Jurkat, Clone E6-1 (cell line): ENCODE measurements at places on chromosomes 6 and 20.
A peak's percentile ranks its signal among the peaks of the same experiment; 100 is the strongest.

- DNase-seq = no peak
Measured at GRCh38 chr20:48691523-48691922, 136.3 kb downstream of the PREX1 start.

DNA sequence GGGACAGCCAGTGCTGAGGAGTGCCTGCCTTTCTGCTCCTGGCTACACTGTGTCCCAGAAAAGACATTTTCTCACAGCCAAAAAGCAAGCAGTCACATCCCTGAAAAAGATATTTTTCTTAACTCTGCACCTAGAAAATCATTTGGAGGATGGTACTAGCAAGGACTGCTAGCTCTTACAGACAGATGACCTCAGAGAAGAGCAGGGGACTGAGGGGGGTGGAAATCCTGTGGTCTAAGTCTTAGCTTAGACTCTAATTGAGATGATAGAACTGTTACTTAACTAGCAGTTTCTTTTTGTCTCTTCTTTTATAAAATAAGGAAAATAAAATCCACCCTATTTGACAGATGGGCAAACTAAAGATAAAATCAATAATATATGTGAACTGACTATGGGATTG lies 152.8 kb downstream of the TMEM200A start:
- no peak for DNase-seq

DNA sequence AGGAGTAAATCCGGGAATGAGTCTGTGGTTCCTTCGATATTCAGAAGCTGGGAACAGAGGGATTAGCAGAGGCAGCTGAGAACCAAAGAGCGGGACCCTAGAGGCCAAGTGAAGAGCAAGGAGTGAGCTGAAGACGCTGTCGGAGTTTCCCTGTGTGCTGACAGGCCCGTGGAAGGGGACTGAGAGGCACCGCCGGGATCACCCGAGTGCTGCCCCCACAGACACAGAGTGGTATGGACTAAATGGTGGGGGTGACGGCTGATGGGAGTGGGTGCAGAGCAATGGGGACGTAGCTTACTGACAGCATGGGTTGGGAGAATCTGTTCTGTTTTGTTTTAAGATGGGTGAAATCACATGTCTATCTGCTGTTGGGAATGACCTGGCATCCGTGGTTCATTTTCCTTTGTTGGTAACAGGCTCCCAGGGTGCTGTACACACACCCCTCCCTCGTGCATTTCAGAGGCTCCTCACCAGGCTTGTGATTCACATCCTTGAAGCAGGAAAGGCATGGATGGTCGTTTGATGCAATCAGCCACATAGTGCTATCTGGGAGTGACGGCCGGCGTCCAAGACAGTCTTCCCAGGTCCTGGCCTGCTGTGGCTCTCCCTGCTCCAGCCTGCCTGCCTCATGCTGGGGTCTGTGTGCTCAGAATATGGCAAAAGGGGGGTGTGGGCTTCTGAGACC lies 97.4 kb downstream of the THBS2 start:
- no peak for DNase-seq

- DNase-seq = no peak
Measured at GRCh38 chr6:28988536-28989311, 16.4 kb downstream of the ZNF311 start.

- DNase-seq = no peak
Measured at GRCh38 chr6:104607501-104607900, 252.2 kb downstream of the HACE1 start.

DNA sequence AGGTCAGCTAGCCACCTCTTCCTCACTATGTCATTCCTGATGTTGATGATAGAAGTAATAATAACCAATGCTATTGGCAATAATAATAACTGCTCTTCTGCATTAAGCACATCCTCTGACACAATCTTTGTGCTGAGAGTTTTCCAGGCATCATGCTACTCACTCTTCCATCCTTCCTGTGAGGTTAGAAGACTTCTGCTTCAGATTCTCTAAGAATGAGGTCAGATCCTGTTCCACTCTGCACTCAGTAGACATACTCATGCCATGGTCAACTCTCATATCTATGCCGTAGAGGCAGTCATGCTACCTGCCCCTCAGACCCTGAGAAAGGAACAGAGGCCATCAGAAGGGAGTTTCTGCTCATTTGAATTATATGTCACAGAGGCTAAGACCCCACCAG lies 98.1 kb upstream of the TOP1 start:
- DNase-seq = peak; percentile 54

DNA sequence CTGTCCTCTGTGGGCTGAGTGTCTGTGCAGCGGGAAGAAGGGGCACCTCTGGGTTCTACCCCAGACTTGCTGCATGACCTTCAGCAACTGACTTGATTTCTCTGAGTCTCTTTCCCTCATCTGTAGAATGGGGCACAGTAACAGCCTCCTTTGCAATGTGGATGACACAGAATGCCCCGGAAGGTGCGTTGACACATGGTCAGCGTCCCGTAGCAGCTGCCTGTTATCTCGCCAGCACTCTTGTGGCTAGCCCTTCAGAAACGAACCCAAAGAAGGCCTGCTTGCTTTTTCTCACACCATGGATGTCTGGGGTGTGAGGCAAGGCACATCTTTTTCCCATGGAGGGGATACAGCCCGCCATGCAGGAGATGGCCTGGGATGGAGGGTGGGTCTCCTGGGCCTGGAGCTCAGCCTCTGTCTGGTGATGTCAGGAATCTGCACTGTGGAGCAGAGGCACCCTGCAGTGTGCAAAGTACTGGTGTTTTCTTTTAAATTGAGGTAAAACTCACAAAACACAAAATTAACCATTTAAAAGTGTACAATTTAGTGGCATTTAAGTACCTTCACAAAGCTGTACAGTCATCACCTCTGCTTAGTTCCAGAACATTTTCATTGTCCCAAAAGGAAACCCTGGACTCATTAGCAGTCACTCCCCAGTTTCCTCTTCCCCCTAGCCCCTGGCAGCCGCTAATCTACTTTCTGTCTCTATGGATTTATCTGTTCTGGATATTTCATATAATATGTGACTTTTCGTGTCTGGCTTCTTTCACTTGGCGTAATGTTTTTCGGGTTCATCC lies 59.8 kb upstream of the FAM83D start:
- DNase-seq = no peak

DNA sequence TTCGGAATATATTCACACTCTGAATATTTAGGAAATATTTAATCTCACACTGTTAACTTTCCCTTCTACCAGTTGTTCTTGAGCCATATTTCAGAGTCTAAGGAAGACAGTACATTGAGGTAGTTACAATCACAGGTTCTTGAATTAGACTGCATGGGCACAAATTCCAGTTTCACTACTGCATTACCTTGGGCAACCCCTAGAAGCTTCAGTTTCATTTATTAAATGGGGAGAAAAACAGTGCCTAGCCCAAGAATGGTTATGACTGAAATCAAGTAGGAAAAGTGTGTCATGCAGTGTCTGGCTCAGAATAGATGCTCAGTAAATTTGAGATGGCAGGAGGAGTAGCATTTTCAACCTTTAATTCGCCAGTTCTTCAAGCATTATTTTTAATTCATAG lies 124.5 kb upstream of the SAMD5 start:
- DNase-seq = no peak

DNA sequence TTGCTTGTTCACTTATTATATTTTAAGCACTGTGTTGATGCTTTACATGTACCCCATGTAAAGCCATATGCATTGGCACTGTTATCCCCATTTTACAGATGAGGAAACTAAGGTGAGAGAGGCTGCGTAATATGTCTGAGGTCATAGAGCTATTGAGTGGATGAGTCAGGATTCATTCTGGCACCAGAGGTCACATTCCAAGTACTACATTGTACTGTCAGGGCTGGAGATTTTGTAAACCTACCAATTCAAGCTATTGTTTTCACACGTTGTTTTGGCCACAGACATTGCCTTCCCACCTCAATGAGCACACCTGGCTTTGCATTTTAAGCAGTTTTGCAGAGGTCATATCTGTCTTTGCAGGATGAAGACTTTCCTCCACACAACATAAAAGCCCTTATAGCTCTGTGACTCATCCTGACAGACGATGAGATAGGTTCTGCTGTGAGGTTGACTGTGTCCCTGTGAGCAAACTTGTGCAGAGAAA lies 33.2 kb downstream of the ANKS1A start:
- DNase-seq = no peak

- no peak for DNase-seq
Measured at GRCh38 chr6:109182578-109182977, 87.3 kb downstream of the CEP57L1 start.

- no peak for DNase-seq
Measured at GRCh38 chr6:119333707-119334295, 15.8 kb downstream of the MAN1A1 start.

- peak; percentile 20 for DNase-seq
Measured at GRCh38 chr20:52783769-52784168, 188.4 kb upstream of the TSHZ2 start.

GRCh38 chr20:6074784-6075183 lies 20.9 kb upstream of the LRRN4 start:
- DNase-seq = no peak

DNA sequence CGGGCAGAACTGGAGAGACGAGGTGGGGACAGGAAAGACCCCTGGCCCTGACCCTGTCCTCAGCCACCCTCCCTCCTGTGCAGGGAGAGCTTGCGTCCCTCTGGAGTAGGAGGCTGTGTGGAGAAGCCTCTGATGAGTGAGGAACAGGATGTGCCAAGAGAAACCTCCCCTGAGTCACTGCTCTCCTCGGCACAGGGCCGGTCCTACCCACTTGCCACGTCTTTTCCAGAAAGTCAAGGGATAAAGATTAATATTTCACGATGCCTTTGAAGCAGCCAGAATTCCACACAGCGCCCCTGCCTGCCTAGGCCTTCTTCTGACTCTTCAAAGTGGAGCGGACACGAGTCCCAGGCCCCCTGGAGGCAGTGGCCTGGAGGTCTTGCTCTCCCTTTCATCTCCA lies 34.9 kb upstream of the THBS2 start:
- DNase-seq = no peak

DNA sequence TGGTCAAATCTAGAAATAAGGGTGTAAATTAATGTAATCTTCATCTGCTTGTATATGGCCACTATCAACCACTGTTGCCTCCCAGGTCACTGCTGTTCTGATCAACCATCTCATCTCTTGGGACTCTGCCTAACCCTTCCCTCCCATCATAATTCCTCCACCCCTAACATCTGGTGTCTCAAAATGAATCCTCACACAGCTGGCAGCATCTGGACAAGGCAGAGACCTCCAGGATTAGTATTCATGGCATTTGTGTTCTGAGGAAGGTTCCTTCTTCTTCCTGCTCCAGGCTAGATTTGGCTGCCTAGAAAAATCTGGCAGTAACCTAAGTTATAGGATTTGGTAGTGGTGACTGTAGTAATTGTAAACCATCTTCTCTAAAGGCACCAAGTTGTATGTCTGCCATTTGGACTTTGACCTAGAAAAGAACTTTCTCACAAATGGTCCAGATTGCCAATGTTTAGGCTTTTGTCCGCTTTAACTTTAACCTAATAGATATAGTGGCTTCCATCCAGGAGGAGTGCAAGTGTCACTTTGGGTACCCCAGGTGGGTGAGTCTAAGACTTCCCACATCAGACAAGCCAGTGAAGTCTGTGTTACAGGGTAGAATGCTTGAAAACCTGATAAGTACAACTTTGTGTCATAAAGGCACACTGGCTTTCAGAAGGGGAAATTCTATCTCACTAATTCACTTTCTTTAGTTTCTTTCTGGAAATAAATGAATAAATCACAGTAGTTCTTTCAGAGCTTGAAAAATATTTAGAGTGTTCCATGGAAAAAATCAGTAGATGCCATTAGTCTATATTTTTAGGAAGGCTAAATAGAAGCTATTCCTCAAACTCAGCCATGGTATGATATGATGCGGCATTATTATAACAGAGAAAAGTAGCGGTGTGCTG lies 3.0 kb upstream of the PHACTR2 start:
- DNase-seq = no peak

DNA sequence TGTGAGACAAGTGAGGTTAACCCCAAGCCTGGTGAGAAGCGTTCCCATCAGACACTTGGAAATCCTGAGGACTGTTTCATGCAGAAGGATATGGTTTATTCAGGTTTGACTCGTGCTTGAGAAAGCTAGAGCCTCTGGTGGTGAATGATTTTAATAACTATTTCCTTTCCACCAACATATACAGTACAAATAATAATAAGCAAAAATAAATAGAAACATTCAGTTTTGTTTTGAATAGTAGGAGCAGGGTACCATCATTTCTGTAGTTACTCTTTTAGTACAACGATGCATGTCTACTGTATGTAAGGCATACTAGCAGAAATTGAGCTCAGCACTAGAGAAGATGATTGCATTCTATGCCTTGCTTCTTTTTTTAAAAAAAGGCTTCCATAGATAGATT lies 33.5 kb downstream of the PLG start:
- DNase-seq = no peak

GRCh38 chr20:21921251-21921650 lies 215.8 kb downstream of the PAX1 start:
- no peak for DNase-seq

GRCh38 chr20:2986466-2986865 lies 57.0 kb upstream of the GNRH2 start:
- DNase-seq = no peak

DNA sequence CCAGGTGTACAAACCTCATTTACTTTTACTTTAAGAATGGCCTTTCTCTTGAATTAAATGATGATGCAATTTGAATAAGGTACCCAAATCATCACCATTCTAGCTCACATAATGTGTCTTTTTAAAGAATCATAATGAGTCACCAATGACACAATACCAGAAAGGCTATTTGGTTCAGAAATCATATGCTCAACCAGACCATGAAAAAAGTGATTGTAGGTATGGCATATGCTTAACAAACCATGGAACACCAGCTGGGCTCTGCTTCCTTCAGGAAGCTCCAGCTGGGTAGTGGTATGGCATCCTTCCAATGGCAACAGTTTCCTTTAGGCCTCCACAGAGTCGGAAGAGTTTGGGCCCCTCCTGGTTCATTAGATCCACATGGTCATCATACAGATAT lies 128.2 kb downstream of the FRK start:
- no peak for DNase-seq

- DNase-seq = no peak
Measured at GRCh38 chr6:20227350-20227749, 15.1 kb upstream of the MBOAT1 start.

DNA sequence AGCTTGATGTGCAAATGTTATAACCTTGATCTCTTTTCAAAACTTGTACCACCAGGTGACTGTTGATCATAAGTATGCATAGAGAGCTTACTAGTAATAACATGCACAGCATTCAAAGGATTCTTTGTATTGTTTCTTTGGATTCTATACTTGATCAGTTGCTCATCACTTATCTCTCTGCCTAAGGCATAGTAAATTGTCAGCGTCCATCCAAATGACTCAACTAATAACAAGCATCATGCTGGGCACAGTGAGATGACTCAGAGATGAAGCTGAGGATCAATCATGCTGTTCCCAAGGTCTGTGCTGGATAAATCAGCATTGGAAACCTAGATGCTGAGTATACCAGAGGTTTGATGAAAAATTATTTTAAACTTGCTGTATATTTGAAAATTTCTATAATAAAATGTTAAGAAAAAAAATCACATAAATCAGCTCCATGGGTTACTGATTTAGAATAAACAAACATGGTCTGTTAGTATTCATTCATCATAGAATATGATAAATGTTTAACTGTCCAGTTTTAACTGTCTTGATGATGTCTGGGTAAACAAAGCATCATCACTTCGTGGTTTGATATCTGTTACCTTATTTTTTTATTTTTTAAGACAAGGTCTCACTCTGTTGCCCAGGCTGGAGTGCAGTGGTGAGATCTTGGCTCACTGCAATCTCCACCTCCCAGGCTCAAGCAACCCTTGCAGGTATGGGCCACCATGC lies 45.6 kb upstream of the SGK1 start:
- DNase-seq = no peak
